ENCODE measurements at places on chromosomes 3 and 15.

DNA sequence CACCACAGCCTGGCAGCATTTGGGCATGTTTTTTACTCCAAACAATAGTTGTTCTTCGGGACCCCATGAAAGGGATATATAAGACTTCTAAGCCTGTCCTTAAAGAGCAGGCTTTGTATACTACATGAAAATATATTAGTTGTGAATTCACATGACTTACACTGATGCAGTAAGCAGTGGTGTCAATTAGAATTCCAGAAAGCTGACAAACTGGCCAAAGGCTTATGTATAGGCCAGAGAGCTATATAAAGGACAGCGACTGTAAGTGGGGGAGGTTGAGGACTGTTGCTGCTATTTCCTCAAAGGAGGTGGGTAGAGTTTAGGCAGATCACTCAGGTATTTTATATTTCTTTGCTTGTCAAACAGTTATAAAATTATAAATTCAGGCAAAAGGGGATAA, 24.8 kb downstream of the KPNA4 start:
- no peak for DNase-seq

DNA sequence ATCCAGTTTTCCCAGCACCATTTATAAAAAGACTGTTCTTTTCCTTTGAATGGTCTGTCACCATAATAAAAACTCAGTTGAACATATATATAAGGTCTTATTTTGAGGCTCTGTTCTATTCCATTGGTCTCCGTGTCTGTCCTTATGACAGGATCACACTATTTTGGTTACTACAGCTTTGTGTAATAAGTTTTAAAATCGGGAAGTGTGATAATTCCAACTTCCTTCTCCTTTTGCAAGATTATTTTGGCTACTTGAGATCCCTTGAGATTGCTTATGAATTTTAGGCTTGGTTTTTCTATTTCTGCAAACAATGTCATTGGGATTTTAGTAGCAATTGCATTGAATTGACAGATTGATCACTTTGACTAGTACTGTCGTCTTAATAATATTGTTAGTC, 35.7 kb downstream of the SACM1L start:
- no peak for DNase-seq

GRCh38 chr3:150183678-150184425, 213.2 kb upstream of the PFN2 start:
- DNase-seq: peak; percentile 59

GRCh38 chr15:100801256-100801900, 78.3 kb upstream of the ALDH1A3 start:
- DNase-seq: no peak

DNA sequence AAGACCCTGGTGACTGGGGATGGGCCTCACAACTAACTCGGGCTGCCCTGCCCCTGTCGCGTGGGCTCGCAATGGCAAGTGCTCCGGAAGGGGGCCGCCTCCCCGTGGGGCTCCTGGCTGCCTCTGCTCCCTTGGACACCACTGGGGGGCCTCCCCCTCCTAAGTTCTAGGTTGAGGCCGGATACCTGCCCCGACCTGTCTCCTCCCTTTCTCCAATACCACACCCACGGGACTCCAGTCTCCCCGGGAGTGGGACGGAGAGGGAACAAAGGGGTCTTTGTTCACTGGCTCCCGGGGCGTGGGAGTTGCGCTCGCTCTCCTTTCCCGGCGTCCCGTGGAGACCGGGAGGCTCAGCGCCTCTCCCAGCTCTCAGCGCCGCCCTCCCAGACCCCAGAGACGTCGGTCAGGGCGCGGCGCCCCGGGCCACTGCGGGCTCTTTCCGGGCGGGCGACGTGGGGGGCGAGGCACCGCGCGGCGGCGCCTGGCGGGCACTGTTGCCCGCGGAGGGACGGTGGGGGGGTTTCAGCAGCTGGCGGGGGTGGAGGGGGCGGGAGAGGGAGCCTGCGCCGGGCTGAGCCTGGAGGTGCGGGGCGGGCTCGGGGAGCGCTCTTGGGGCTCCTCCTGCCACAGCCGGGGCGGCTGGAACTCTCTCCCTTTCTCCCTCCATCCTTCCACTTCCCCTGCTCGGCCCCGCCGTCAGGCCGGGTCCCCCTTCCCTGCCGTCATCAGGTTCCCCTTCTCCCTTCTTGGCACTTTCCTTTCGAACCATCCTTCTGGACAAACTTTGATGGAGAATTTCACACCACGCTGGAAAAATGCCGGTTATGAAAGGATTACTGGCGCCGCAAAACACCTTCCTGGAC, at the start of gene KCNH8:
TSS of gene KCNH8 (plus strand) at position 606 of the 863 bp plus-strand sequence. CDS start at position 816, 210 bp downstream.
- DNase-seq: peak; percentile 39

DNA sequence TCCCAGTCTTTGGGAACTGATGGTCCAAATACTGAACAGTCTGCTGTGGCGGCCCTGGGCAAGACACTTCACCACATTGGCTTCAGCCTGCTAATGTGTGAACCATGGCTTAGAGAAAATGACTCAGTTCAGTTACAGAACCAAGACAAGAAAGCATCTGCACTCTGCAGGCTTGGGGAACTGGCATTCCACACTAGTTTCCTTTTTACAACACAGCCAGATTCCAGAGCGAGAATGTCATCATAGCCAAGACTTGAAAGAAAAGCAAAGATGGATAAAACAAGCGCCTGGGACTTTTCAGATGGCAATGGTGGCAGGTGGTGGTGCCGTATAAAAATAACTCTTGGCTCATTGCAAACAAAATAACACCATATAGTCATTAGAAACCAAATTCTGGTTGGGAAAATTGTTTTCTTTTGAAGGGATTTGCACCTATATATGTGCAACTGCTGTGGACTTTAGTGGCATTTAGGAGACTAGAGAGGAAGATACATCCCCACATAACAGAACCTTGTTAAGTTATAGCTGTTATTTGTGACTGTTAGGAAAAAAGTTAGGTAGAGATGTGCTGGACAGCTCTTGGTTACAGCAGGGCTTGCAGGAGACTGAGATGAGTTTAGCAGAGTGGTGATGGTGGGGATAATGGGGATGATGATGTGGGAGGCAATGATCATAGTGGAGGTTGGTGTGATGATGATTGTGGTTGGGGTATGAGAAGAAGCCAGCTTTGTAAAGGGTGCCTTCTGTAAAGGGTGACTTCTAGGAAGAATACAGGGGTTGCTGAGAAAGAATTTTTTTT, 273.6 kb downstream of the THRB start:
- no peak for DNase-seq

- no peak for DNase-seq
These were observed 20.1 kb downstream of the FAM43A start for GRCh38 chr3:194705761-194706160.

DNA sequence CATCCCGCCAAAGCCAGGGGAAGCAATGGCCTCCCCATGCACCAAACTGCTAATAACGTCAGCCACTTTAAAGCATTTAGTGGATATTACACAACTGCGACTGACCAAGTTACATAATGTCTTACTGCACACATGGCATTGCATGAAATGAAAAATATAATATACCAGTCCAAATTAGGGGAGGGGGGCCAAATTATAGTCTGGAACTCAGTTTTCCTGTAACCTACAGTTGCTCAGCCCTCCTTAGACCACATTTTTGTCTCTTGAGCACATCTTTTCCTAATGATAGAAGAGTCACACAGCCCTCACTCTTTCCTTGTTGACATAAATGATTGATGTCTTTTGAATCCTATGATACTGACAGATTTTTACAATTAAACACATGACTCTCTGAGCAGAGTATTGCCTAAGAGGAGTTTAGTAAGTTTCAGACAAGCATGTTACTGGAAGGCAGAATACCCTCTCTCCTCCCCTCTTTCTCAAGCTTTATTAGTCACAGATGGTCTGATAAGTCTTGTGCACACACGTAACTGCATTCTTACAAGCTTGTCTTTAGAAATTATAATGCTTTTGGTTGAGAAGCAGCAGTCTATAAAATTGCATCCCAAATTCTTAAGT, 1.1 kb upstream of the PLD1 start:
- no peak for DNase-seq

GRCh38 chr3:115436767-115437301, 186.5 kb upstream of the GAP43 start:
- DNase-seq: no peak

DNA sequence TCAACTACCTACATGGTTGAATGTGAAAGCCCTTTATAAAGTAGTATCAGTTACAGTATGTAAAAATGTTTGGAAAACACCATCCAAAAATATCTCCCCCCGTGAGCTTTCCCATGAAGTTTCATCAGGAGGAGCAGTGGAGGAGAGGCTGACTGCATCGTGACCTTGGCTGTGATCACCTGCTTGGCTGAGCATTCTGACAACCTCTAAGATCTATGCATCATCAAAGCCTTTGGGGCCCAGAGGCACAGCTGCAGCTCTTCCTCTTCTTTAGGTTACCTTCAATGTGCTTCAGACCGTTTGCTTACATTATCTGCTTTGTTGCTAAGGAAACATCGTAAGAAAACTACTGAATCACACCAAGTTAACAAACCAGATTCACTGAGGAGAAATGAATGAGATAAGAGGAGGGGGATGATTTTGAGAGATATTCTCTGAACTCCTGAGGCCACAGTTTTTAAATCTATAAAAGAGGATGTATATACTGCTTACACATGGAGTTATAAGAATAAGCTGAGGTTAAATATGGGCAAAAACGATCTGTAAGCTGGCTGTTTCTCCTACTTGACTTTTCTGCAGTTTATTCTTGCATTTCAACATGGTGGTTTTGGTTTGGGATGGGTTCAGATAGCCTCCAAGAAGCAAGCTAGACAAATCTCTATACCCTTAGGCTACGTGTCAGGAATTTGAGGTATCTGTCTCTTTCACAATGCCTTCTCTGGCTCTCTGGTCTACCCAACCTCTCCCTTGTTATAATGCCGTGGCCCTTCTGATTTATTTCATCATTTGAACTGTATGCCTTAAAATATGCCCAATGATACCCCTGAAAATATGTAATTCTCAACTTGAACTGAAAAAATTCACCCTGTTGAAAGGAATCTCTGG, 4.0 kb downstream of the GCSAM start:
- DNase-seq: no peak

DNA sequence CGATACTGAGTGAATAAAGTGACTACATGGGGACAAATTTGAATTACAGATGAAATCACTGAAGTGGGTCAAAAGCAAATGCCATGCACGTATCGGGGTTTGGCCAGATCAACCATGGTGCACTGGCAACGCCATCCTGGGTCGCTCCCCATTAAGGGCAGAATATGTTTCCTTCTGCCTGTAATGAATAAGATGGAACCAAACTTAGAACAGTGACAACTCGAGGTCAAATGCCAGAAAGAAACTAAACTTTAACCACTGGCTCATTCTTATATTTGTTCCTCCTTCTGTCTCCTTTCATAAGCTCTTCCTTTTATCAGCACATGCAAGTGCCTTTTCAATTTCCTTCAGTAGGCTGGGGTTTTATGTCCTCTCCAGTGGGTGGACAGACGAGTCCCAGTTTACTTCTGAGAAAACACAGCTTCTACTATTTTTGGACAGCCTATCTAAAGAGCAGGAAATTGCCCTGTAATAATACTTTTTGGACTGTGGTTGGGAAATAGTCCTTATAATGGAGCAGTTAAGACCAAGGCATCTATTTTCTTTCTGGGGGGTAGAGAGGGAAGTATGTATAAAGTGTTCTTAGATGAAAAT, 61.4 kb downstream of the WHAMM start:
- DNase-seq: no peak

- no peak for DNase-seq
These were observed 60.3 kb upstream of the TRA2B start for GRCh38 chr3:185998136-185998535.

GRCh38 chr3:168191856-168192255, 96.1 kb upstream of the GOLIM4 start:
- no peak for DNase-seq

GRCh38 chr3:127867986-127868385, 45.7 kb upstream of the MGLL start:
- no peak for DNase-seq

DNA sequence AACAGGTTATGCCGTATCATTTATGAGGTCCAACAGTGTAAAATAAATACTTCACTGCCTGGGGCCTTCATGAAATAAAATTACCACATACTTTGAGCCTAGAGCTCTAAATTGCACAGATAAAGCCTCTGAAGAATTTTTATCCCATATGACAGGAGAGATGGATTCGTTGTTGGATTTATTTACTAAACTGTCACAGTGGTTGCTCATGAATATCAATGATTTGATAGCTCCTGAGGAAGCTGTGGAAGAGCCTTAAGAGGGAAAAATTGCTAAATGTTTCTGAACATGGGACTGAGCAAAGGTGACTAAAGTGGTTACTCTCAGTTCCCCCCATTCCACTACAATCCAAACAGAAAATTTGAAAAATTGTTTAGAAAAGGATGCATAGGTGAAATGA, 558.9 kb upstream of the IL12A start:
- no peak for DNase-seq

Measured in neuronal stem cell (in vitro differentiated cells).